ENCODE measurements at places on chromosomes 3 and 15.

- no peak for DNase-seq
Observed at GRCh38 chr3:84820906-84821305, 137.9 kb upstream of the CADM2 start.

GRCh38 chr15:56325186-56325585, 40.0 kb upstream of the TEX9 start:
- DNase-seq = no peak

- DNase-seq = no peak
Observed at GRCh38 chr3:189353988-189354889, 182.5 kb downstream of the TPRG1 start.

GRCh38 chr3:42520336-42520735, 17.9 kb downstream of the VIPR1 start:
- DNase-seq = no peak

DNA sequence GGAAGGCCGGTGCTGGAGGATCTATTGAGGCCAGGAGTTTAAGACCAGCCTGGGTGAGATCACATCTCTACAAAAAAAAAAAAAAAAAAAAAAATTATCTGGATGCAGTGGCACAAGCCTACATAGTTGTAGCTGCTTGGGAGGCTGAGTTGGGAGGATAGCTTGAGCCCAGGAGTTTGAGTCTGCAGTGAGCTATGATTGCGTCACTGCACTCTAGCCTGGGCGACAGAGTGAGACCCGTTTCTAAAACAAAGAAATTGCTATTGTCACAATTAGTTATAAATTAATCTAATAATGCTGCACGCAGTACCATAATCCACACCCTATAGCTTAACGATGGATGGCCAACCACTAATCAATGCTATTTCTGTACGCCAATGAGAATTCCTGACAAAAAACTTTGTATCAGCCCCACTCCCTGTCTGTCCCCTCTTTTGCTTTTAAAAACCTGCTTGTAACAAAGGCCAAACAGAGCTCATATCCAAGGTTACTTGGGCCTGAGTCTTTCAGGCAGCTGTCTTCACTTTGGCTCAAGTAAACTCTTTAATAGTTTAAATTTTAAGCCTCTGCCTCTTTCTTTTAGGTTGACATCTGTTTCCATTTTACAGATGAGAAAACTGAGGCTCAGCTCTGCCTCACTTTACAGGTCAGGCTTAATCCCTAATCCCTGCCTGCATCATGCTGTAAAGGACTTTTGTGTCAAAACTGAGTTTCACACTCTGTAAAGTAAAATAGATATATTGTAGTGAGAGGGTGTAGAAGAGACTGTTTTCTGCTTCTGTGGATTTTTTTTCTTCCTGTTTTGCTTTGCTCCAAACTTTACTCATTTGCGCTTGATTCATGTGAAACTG, 10.9 kb downstream of the FLNB start:
- DNase-seq = no peak

GRCh38 chr3:11660242-11660641, 16.5 kb upstream of the VGLL4 start:
- no peak for DNase-seq

- peak; percentile 58 for DNase-seq
Observed at GRCh38 chr15:66097151-66098021, 156.2 kb downstream of the MEGF11 start.

GRCh38 chr3:18758047-18758704, 333.0 kb upstream of the SATB1 start:
- DNase-seq = peak; percentile 50

GRCh38 chr3:3801494-3801841, 2.2 kb downstream of the LRRN1 start:
- peak; percentile 28 for DNase-seq

GRCh38 chr15:25439369-25439836, 579 bp upstream of the UBE3A start:
- peak; percentile 20 for DNase-seq

DNA sequence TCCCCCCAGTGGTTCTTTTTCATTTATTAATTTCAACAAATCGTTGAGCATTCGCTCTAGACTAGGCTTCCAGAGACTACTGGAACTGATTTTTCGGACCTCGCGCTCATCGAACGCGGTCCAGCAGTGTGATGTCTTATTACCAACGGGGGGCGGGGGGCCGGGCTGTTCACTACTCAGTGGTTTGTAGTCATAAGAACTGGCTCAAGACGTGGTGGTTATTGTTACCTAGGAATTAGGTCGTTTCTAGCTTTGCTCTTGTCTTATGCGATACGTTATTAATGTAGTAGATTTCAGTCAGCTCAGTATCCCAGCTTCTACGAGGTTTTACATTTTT, 858 bp downstream of the RBM5 start:
- peak; percentile 7 for DNase-seq

DNA sequence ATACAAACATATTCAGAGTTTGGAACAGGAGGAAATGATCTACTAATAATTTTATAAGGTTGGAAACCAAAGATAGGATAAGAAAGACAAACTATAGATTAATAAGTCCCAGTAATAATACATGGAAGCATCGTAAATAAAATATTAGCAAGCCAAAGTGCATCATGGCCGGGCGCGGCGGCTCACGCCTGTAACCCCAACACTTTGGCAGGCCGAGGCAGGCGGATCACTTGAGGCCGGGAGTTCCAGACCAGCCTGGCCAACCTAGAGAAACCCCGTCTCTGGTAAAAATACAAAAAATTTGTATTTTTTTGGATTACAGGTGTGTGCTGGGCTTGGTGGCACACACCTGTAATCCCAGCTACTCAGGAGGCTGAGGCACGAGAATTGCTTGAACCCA, 14.9 kb downstream of the MUC4 start:
- no peak for DNase-seq

DNA sequence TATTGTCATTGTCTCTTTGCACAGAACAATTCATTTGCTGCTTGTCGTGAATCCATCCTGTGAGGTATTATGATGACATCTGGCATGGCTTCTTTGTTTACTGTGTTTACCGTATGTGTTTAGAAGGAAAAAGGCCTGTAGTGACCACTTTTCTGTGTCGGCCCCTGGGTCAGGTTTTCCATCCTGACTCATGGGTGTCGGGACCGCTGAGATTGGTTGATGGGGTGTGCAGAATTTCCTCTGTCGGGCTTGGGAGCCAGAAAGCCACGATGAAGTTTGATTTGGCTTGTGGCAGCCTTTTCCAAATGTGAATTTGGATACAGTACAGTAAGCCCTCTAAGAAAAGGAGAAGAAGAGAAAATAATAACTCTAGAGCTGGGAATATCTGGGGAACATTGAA, 113.5 kb downstream of the FNDC3B start:
- no peak for DNase-seq

DNA sequence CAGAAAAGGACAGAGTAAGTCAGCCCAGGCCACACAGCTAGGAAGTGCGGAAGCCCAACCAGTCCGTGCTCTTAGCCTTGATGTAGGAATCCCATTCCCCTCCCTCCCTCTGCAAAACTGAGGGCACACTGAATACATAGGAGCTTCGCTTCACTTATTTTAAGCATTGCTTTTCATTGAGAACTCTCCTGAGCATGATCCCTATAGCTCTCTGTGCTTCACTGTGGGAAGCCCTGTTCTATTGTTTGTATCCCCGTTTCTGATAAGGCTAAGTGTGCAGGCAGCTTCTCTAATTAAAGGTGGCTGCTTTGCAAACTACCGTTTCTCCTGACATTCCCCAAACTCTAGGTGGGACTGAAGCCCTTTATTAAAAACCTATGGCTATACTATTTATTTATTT, 29.9 kb downstream of the IL5RA start:
- no peak for DNase-seq

- DNase-seq = no peak
Observed at GRCh38 chr3:113910966-113911365, 36.8 kb upstream of the ZDHHC23 start.

DNA sequence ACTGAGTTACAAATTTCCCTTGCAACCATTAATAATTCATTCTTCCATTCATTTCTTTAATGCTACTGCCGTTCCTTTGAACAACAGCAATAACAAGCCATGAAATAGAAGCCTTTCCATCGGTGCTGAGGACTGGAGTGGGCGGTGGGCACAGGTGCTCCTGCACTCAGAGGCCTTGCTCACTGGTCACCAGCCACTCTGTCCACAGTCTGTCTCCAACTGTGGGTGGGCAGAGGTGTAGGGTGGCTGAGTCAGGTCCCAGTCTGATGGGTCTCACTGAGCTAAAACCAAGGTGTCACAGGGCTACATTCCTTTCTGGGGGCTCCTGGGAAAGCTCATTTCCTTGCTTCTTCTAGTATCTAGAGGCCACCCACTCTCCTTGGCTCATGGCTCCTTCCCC, 6.3 kb upstream of the FAM3D start:
- no peak for DNase-seq

- DNase-seq = no peak
Observed at GRCh38 chr15:77015646-77016320, 20.9 kb downstream of the PSTPIP1 start.

- DNase-seq = peak; percentile 70
Observed at GRCh38 chr3:188948281-188948996, 223.3 kb upstream of the TPRG1 start.

- no peak for DNase-seq
Observed at GRCh38 chr15:64210371-64210770, 47.5 kb upstream of the PPIB start.

GRCh38 chr3:124298301-124298700, 306.4 kb upstream of the ROPN1 start:
- no peak for DNase-seq

- no peak for DNase-seq
Observed at GRCh38 chr3:177378168-177378567, 180.9 kb upstream of the TBL1XR1 start.

DNA sequence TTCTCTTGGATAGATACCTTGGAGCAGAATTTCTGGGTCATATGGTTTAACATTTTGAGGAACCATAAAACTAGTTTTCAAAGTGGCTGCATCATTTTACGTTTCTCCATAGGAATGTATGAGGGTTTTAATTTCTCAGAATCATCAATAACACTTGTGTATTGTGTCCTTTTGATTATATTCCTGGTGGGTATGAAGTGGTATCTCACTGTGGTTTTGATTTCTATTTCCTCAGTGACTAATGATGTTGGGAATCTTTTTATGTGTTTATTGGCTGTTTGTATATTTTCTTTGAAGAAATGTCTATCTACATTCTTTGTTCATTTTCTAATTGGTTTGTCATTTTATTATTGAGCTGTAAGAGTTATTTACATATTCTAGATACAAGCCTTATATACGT, 28.8 kb downstream of the CDIN1 start:
- DNase-seq = no peak

GRCh38 chr15:68371160-68371559, 60.8 kb downstream of the ITGA11 start:
- DNase-seq = no peak

- DNase-seq = peak; percentile 43
Observed at GRCh38 chr15:99343881-99344551, 92.7 kb downstream of the LRRC28 start.

DNA sequence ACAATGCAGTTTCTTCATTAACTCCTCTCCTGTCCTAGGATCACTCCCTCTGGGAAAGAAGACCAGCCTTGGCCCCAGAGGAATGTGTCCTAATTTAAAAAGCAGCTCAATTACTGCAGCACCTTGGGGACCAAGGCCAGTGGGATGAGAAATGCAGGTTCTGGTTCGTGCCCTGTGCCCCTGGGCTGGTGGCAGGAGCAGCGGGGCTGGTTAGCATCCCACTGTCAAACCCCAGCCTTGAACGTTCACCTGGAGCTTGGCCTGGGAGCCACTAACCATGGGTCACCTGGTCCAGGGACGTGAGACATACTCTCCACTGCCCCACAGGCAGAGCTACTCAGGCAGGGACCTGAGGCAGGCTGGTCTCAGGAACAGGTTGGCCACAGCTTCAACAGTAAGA, 8.4 kb upstream of the RTP3 start:
- DNase-seq = no peak

- no peak for DNase-seq
Observed at GRCh38 chr3:139301654-139302053, 42.2 kb upstream of the MRPS22 start.

DNA sequence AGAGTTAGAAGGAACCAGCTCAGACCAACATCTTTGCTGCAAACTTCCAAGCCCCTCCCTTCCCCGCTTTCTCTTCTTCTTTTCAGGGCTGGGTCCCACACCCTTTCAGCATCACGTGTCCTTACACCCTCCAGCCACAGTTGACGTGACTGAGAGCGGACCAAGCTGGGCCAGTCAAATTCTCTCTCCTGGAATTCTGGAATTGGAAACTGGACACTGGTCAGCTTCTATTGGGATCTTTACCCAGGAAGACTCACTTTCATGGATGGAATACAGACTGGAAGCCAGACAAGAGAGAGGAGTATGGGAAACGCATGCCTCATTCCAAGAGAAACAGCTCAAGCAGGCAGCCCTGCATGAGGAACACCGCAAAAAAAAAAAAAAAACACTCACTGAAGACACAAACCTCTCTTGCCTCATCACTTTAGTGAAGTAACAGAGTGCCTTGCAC, 12.4 kb upstream of the TPM1 start:
- DNase-seq = peak; percentile 53

- peak; percentile 43 for DNase-seq
Observed at GRCh38 chr3:45939341-45939771, 3.9 kb upstream of the CXCR6 start.

DNA sequence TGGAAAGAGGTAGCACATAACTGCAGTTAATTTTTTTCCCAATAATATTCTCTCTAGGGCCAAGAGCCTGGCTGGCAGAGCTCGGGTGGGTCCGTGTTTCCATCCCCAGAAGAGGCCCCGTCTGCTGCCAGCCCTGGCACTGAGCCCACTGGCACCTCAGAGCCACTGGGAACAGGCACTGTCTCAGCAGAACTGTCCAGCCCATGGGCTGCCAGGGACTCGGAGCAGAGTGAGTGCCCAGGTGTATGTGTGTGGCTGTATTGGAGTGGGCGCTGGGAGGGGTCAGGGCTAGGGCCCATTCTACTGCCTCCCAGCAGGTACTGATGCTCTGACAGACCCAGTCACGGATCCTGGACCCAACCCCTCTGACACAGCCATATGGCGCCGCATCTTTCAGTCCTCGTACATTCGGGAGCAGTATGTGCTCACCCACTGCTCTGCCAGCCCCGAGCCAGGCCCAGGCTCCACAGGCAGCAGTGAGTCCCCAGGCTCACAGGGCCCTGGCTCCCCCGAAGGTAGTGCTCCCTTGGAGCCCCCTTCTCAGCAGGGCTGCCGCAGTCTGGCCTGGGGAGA, 8.9 kb downstream of the VWA5B2 start:
- no peak for DNase-seq

GRCh38 chr3:56970461-56970879, 90.0 kb upstream of the SPATA12 start:
- DNase-seq = peak; percentile 52

DNA sequence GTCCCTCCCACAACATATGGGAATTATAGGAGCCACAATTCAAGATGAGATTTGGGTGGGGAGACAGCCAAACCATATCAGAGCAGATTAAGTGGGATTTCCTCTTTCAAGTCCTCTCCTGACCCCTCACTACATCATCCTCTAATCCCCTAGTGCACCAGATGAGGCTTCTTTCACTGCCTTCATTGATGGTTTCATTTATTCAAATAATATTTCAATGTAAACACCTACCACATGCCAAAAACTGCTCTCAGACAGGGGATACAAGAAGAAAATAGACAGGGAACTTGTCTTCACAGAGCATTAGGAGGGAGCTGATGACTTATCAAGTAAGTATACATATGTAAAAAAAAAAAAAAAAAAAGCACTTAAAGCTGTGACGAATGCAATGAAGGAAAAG, 180.2 kb downstream of the NTRK3 start:
- DNase-seq = no peak
